ENCODE measurements at places on chromosomes 16 and 17.

GRCh38 chr17:4738136-4739121 is 1.2 kb upstream of the ZMYND15 start:
- no peak for DNase-seq

- DNase-seq: no peak
Observed at GRCh38 chr17:42564815-42565522, 1.9 kb upstream of the MLX start.

- no peak for DNase-seq
Observed at GRCh38 chr16:72894293-72895151, 153.4 kb downstream of the ZFHX3 start.

DNA sequence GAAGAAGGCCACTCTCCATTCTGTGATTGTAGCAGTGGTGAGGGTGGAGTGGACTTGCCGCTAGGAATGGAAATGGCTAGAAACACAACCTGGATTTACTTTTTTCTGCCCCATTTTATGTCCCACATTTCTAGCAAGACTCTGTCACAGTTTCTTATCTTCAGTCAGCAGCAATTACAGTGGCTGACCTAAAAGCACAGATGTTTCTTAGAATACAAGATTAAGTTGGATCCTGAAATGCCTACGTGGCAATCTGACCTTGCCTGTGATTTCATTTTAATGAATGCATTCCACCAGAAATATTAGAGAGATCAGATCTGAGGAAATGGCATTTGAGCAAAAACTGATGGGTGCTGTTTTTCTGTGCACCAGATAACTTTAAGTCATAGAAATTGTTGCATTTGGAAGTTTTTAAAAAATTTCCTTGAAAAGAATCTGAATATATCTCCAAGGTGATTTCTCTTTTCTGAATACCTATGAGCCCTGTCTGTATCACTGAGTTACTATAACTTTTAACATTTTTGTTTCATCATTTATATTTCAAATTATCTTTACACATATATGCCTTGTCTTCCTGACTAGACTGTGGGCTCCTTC is 5.4 kb downstream of the HEATR3 start:
- DNase-seq: no peak

DNA sequence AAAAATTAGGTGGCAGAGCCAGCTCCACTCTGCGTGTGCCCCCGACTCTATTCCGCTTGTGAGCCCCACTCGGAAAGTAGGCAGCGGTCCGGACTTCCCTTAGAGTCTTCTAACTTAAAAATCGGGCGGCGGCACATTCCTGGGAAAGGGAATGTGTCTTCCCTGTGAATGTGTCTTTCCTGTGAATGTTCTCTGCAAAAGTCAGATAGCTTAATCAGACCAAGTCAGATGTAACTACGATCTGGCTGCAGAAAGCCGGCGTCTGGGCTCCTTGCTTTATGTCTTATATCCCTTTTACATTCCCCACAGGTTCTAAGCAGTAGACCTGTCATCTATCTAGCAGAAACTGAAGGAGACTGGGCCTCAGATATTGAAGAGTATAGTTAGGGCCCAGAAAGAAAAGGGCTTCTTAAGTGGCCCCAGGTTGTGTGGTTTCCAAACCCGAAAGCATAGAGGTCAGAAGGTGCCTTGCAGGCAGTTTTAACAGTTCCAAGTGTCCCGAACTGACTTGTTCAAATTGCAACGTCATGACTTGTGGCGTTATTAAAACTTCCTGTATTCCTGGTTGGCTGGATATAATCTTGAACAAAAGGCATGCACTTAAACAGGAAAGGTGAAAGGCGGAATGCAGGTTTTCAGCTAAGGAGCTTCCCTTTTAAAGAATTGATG is 601 bp downstream of the PHKB start:
- DNase-seq: peak; percentile 60

GRCh38 chr17:34539881-34540280 is 39.5 kb upstream of the TMEM132E start:
- DNase-seq: no peak

Data from SK-MEL-5 (cell line).